Activated naive CD4-positive, alpha-beta T cell treated with Interleukin-2 at 50 U/mL for 16 hours (primary cell): ENCODE measurements at places on chromosomes 4 and X.
A peak's percentile ranks its signal among the peaks of the same experiment; 100 is the strongest.

GRCh38 chr4:98536631-98537030 is 121.8 kb downstream of the TSPAN5 start:
- DNase-seq: no peak

GRCh38 chrX:10109695-10110094 is 47.1 kb upstream of the CLCN4 start:
- DNase-seq: no peak

- DNase-seq: no peak
These were observed 53.5 kb upstream of the PUDP start for GRCh38 chrX:7201496-7201895.

DNA sequence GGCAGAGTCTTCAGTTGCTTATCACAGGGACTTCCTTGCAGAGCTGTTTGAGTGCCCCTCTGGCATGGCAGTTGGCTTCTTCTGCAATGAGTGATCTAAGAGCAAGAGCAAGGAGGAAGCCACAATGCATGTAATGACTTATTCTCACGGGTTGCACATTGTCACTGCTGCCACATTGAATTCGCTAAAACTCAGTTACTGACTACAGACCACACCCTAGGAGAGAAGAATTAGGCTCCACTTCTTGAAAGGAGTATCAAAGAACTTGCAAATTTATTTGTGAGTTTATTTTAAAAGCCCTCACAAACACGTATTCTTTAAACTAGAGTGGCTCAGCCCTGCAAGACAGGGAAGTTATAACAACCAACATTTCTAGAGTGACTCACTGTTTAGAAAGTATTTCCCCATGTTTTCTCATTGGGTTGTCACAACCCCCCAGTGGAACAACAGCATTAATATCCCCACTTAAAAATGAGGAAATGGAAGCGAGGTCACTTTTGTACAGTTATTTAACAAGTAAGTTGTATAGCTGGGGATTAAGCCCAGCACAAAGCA is 32.4 kb upstream of the RBPJ start:
- DNase-seq: peak; percentile 21
